ENCODE measurements at places on chromosomes 1 and 21. TPM values are rescaled to one million over a fixed set of nuclear protein-coding genes. Genes with fewer than 3 reads are reported as not detected.

DNA sequence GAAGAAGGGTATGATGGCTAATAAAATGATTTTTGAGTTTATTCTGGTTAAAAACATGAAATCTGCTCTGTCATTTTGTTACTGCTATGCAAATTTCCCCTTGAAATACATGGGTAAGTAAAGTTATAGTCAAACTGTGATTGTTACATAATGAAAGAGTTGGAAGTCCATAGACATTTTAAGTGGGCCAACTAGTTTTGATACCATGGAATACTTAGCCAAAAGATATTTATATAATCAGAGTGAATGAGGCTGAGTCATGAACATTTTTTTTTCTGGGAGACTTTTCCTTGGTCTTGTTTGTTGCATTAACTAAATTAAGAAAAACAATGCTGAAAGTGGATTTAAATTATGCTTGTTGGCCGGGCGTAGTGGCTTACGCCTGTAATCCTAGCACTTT, 58.2 kb upstream of the MPC2 start:
- no peak overlapping the region for H3K4me3 ChIP-seq
- no peak overlapping the region for H3K27ac ChIP-seq
- no peak for DNase-seq
- no peaks in the 10 kb centered on the region for H3K27me3 ChIP-seq
- peaks cover 18% of the 10 kb centered on the region for H3K36me3 ChIP-seq
- H3K4me1 ChIP-seq: peaks cover 45% of the 10 kb centered on the region

Gene DVL1
- 36.0 TPM for total RNA-seq

- DNase-seq: no peak
- no peak overlapping the region for H3K27ac ChIP-seq
Observed at GRCh38 chr1:56034222-56034621, 545.1 kb downstream of the PLPP3 start.

Gene DIO1
- not detected for total RNA-seq

Gene PTPRC
- total RNA-seq: 367 TPM

DNA sequence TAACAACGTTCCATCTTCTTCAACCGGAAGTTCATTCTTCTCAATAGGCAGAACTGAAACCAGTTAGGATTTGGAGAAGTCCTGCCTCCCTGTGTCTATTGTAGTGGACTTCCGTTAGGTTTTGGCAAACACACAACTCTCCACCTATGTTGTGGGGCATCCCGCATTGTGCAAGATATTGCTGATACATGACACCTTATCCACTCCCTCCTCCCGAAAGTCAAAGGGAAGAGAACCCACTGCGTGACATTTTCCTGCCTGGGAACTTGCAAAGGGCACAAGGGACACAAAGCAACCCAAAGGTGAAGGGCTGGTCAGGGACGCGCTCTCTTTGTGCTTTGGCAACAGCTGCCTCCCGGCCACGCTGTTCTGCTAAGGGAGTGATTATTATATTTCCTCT, 164.8 kb downstream of the TPR start:
- no peaks in the 10 kb centered on the region for H3K27me3 ChIP-seq
- H3K27ac ChIP-seq: no peak overlapping the region
- H3K4me3 ChIP-seq: no peak overlapping the region
- no peaks in the 10 kb centered on the region for H3K4me1 ChIP-seq

DNA sequence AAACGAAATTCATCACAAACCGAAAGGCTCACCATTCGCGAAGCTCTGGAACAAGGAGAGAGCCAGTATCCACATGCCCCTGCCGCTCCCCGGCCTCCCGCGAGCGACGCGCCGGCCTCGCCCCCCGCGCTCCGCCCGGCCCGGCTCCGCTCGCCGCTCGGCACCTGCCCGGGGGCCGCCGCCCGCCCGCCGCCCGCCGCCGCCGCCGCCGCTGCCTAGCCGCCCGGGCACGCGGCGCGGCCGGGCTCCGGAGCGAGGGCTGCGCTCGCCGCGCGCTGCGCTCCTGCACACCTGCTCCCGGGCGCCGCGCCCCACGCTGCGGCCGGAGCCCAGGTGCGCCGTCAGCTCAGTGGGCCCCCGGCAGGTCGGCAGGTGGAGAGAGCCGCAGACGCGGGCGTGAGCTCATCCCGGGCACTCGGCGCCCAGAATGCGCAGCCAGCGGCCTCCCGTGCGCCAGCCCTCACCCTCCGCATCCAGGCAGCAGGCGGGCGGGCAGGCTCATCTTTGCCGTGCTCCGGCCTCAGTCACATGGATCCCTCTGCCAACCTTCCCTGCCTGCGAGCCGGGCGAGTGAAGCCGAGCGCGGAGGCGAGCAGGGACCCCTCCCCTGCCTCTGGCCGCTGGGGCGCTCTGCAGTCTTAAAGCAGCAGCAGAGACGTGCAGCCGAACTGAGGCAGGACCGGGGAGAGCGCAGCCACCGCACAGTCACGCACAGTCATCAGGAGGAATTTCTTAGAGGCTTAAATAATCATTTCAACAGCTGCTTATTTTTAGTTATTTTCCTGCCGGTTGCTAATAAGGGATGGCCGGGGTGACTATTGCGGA, at the start of gene DSCAM:
Gene DSCAM, minus strand, starts transcription at position 572 of the 825 bp plus-strand sequence. Its CDS starts 497 bp downstream, at position 75.
- H3K4me1 ChIP-seq: no peaks in the 10 kb centered on the region
- no peaks in the 10 kb centered on the region for H3K36me3 ChIP-seq
- H3K27me3 ChIP-seq: no peaks in the 10 kb centered on the region
- no peak within 1 kb of the TSS for H3K27ac ChIP-seq
- H3K4me3 ChIP-seq: no peak within 1 kb of the TSS

DNA sequence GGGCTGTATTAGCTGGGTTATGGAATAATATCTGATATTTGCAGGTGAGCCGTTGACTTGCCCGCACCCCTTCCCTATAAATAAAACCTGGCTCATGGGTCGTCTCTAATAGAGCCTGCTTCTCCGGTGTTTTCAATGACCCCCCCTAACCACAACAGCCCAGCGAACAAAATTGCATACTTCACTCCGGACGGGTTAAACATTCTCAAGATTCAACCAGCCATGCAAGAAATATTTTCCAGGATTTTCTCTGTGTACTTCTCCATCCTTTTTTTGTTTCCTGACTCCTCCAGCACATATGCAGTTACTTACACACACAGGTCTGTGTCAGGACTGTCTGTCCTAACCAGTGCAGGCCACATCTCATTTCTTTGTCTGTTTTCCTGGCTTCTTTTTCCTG, 267.7 kb downstream of the ZNF648 start:
- no peak overlapping the region for H3K27ac ChIP-seq
- DNase-seq: no peak
- H3K27me3 ChIP-seq: no peaks in the 10 kb centered on the region

DNA sequence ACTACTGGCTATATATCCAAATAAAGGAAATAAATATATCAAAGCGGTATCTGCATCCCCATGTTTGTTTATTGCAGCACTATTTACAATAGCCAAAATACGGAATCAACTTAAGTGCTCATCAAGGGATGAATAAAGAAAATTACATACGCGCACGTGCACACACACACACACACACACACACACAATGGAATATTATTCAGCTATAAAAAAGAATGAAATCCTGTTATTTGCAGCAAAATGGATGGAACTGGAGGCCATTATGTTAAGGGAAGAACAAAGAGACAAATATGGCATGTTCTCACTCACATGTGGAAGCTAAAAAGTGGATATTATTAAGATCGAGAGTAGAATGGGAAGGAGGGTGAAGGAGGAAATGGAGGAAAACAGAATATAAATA, 20.2 kb downstream of the COPA start:
- peaks cover 76% of the 10 kb centered on the region for H3K36me3 ChIP-seq
- no peak overlapping the region for H3K4me3 ChIP-seq
- no peak for DNase-seq
- no peak overlapping the region for H3K27ac ChIP-seq
- no peaks in the 10 kb centered on the region for H3K27me3 ChIP-seq

Gene PLPPR4
- total RNA-seq: not detected

DNA sequence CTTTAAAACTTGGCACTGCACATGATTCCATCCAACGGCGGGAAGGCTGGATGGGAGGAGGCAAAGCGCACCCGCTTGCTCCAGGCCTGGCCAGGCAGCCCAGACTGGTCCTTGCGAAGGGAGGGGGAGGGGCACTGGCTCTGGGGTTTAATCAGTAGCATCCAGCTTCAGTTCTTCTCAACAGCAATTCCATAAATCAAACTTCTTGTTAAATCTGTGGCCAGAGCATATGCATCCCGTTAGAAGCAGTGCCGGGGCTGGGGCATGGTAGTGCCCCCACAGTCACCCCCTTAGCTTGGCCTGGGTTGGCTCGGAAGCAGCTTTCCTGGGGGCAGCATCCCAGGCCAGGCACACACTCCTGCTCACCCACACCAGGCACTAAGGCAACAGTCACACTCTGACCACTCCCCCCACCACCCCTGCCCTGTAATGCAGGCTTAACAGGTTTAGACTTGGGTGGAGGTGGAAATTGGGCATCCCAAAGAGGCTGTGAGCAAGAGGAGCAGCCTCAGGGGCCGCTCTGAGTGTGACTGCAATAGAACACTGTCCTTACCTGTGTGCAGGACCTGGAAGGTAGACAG, 94.1 kb upstream of the CASZ1 start:
- no peaks in the 10 kb centered on the region for H3K36me3 ChIP-seq
- no peak for DNase-seq
- no peak overlapping the region for H3K4me3 ChIP-seq
- no peaks in the 10 kb centered on the region for H3K27me3 ChIP-seq
- no peak overlapping the region for H3K27ac ChIP-seq

GRCh38 chr1:190615818-190616217, 138.2 kb upstream of the BRINP3 start:
- no peak overlapping the region for H3K4me3 ChIP-seq
- H3K36me3 ChIP-seq: no peaks in the 10 kb centered on the region
- H3K27me3 ChIP-seq: no peaks in the 10 kb centered on the region
- H3K27ac ChIP-seq: no peak overlapping the region

GRCh38 chr1:34455121-34455520, 278.4 kb downstream of the C1orf94 start:
- no peak for DNase-seq
- no peak overlapping the region for H3K4me3 ChIP-seq
- no peaks in the 10 kb centered on the region for H3K4me1 ChIP-seq
- no peaks in the 10 kb centered on the region for H3K36me3 ChIP-seq

DNA sequence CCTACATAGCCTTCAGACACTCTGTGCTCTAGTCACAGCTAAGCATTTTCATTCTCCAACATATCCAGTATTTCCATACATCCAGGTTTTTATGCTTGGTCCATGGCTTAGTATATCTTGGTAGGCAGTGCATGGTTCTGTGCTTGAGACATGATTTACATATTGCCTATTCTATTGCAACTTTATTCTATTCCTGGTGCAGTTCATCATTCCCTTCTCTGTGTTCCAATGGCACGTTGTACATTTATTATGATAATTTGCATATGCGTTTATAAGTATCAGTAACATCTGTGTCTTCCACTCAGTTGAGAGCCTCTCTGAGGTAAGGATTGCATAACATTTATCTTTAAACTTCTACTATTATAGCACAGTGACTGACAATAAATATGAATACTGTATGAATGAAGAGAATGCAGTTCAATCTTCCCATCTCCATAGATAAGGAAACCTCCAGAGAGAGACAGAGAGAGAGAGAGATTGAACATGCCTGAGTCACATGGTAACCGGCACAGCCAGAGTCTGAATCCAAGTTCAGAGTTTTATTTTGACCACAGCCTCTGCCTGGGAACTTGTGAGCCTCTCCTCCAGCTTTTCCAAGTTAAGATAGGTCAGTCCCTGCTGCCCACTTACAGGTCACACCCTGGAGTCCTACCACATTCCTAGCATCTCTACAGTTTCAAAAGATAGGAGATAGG, 41.5 kb downstream of the PLPPR5 start:
- H3K4me3 ChIP-seq: no peak overlapping the region
- peak; percentile 14 for DNase-seq
- H3K27me3 ChIP-seq: no peaks in the 10 kb centered on the region
- no peaks in the 10 kb centered on the region for H3K36me3 ChIP-seq

GRCh38 chr1:68485431-68486022, 11.4 kb downstream of the DEPDC1 start:
- H3K4me3 ChIP-seq: no peak overlapping the region
- no peaks in the 10 kb centered on the region for H3K27me3 ChIP-seq
- H3K27ac ChIP-seq: no peak overlapping the region
- no peak for DNase-seq
- peaks cover 7% of the 10 kb centered on the region for H3K4me1 ChIP-seq

GRCh38 chr1:241275981-241276380, 81.0 kb downstream of the RGS7 start:
- H3K36me3 ChIP-seq: no peaks in the 10 kb centered on the region
- no peak overlapping the region for H3K4me3 ChIP-seq
- H3K27ac ChIP-seq: no peak overlapping the region
- H3K27me3 ChIP-seq: no peaks in the 10 kb centered on the region
- H3K4me1 ChIP-seq: no peaks in the 10 kb centered on the region

GRCh38 chr1:212228591-212229119, 56.6 kb upstream of the PPP2R5A start:
- no peak overlapping the region for H3K4me3 ChIP-seq
- no peaks in the 10 kb centered on the region for H3K36me3 ChIP-seq
- no peaks in the 10 kb centered on the region for H3K27me3 ChIP-seq
- no peak for DNase-seq
- H3K4me1 ChIP-seq: peaks cover 11% of the 10 kb centered on the region
- H3K27ac ChIP-seq: no peak overlapping the region

DNA sequence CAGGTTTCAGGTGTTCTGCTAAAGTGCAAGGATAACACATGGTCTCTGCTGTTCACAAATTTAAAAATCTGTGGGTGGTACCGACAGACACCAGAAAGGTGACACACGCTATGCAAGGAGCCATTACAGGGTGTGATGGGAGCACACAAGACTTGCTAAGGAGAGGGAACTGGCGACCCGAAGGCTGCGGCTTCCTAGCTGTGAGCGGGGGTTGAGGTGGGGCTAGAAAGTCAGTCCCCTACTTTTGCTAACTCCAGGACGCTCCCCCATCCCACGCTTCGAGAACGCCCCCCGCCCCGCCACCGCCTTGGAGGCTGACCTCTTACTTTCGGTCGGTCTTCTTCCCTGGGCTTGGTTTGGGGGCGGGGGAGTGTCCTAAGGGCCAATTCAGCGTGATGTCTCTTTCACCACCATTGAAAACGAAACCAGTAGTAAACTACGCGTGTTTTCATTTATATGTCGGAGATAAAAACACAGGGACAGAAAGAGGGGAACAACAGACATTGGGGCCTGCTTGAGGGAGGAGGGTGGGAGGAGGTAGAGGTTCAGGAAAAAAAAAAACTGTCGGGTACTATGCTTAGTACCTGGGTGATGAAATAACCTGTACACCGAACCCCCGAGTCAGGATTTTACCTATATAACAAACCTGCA, 1.1 kb downstream of the CKS1B start:
- H3K4me3 ChIP-seq: peak overlapping the region; percentile 73
- peak; percentile 76 for DNase-seq
- H3K27me3 ChIP-seq: no peaks in the 10 kb centered on the region
- peak overlapping the region; percentile 94 for H3K27ac ChIP-seq

GRCh38 chr1:16139473-16139962, 16.4 kb downstream of the EPHA2 start:
- no peaks in the 10 kb centered on the region for H3K27me3 ChIP-seq
- H3K4me1 ChIP-seq: no peaks in the 10 kb centered on the region
- no peak overlapping the region for H3K27ac ChIP-seq
- no peak overlapping the region for H3K4me3 ChIP-seq
